NB4 (cell line): ENCODE measurements at places on chromosomes 12 and 14.

DNA sequence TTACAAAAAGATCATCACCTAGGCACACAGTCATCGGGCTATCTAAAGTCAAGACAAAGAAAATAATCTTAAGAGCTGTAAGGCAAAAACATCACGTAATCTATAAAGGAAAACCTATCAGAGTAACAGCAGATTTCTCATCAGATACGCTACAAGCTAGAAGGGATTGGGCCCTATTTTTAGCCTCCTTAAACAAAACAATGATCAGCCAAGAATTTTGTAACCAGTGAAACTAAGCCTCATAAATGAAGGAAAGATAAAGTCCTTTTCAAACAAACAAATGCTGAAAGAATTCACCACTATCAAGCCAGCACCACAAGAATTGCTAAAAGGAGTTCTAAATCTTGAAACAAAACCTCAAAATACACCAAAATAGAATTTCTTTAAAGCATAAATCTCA lies 191.6 kb upstream of the BMP4 start:
- no peak for DNase-seq

GRCh38 chr12:49131051-49131893 lies at the start of gene TUBA1B:
TUBA1B (minus strand) TSS chr12:49131395; CDS start chr12:49131300, 95 bp downstream.
- DNase-seq, result peak; percentile 96

DNA sequence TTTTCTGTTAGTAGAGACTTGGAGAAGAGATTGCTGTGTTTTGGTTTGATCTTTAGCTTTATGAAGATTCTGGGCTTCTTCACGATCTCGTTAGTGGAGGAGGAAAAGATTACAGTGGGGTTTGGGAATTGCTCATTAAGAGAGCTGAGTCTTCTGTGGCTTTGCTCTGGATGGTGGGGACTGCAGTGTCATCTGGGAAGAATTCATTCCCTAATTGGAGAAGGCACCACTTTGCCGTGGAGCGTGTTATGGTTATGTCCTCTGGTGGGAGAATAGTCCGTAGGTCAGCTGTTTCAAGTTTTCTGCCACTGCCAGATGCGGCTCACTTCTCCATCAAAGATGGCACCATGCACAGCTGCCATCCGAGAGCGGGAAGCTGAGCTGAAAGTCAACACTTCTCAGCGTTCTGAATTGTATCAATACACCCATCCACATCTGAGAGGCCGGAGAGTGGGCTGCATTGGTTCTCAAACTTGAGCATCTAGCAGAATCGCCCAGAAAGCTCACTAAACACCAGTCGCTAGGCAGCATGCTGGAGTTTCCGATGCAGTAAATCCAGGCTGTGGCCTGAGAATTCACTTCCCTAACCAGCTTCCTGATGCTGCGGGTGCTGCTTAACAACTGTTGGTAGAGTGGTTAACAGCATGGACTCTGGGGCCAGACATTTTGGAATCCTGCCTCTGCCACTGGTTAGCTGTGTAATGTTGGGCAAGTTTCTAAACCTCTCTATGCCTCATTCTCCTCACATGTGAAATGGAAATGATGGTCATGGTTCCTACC lies 117.8 kb downstream of the PLXNC1 start:
- peak; percentile 23 for DNase-seq

- DNase-seq, result no peak
Observed at GRCh38 chr12:30047516-30048254, 263.9 kb upstream of the TMTC1 start.

DNA sequence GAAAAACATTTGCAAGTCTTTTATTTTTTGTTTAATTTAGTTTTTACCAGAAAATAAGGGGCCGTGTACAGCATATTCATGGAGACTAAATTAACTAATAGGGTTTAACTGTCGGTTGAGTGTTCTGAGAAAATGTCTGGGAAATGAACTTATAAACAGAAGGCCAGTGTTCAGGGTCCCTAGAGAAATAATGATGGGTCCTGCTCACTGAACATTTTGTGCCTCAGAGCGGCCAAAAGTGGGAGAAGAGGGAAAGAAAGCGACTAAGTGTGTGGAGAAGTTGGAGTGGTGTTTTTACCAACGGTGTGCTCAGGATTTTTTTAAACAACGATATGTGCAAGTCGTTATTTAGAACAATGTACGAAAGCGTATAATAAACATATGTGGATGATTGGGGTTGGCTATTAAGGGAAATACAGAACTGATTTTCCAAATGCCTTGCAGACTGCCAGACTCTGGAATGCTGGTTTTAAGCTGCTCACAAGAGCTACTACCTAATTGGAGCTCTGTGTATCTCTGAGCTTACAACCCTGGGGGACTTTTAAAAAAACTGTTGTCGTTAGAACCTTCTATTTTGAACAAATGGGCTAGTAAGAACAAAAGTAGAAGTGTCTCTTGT lies 166.7 kb downstream of the SLC38A4 start:
- DNase-seq, result no peak

DNA sequence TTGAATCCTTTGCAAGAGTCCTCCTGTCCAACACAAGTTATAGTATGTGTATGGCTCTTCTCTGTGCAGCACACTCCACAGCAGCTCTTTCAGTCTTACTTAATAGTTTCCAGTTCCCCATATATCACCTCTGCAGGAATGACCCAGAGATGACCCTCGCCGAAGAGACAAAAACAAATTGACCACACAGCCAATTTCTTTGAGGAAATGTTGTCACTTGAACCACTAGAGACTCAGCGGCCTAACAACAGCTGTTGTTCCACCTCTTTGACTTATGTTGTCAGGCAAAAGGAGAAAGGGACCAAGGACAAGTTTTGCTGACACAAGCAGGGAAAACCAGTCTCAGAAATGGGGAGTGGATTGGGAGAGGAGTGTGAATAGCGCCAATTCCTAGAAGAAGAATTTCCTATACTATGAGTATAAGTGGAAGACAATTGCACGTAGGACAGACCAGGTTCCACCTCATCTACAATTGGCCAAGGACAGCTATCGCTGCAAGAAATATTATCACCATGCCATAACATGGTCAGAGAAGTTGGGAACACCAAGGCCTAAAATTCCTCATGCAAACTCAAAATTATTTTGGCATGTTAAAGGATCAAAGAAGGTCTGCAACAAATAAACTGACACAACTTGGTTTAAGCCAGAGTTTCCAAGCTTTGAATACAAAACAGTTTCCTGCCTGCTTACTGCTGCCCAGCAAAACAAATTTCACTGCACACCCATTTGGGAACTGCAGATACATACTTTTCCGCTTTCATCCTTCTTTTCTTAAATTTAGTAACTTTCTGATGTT lies 41.7 kb upstream of the ITPR2 start:
- peak; percentile 95 for DNase-seq

DNA sequence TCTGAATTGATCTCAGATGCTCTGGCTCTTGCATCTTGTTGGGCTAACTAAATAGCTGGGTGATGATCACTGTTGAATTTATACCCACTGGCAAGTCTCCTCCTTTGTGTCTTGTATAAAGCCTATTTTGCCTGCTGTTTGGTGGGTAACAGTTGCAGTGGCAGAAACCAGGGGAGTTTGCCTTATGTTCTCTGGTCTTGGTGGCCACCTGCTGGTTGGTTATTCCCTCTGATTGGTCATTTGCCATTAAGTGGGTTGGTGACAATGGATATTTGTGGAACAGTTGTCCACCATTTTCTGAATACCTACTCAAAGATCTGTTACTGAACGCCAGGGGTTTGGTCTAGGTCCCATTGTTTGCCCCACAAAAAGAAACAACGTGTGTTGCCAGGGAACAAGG lies 52.1 kb downstream of the AVPR1A start:
- DNase-seq, result peak; percentile 5

DNA sequence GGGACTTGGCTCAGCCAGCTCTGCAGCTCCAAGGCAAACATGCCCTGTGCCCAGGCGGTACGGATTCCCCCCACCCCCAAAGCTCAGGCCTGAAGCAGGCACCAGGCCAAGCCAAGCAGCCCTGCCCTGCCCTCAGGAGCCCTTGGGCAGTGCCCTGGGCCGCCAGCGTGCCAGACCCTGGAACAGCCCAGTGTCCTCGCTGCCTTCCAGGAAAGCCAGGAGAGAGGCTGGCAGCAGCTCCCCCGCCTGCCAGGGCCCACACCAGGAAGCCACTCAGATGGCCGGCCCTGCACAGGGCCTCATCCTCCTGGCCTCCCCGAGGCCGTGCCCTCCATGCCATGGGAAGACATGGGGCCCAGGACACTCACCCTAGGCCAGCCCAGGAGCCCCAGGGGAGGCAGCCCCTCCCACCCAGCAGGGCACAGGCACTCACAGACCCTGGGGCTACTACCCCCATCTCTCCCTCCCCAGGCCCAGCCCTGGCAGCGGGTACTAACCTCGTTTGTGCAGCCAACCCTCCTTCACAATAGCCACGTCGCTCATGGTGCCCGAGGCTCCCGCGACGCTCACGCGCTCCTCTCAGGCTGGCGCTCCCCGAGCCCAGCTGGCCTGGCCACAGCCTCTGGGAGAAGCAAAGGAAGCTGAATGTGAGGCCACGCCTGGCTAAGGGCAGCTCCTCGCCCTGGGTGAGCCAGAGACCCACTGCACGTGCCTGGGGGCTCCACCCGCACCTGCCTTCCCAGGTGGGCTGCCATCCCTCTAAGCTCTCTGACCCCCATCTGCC lies 3.3 kb downstream of the AKT1 start:
- DNase-seq, result no peak

DNA sequence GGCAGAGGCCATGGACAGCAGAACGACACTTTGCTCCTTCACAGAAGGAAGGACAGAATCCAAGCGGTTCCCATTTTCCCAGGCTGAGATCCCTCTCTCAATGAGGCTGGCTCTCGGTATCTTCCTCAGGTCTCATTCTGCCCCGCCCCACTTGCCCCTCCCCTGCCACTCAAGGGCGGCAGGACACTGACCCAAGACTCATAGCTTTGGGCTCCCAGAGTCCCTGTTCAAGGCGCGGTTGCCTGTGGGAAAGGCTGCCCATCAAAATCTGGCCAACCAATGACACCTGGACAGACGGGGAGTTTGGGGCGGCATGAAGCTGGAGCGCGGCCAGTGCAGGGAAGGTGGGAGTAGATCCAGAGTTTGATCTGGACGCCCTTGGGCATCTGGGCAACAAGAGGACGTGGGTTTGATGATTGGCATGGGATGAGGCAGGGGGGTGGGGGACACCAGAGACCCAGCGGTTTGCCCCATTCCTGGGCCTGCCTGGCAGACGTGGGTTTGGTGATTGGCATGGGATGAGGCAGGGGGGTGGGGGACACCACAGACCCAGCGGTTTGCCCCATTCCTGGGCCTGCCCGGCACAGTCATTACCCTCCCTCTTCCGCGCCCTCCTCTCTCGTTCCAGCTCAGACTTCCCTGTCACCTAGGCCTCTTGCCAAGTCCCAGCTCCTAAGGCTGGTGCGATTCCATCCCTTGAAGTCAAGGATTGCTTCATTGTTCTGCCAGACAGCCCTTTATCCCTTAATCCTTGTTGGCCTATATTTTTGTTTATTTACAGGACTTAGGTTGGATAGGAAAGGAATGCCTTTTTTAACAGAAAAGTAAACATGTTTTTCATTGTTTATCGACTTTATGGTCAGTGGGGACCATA lies 92.1 kb downstream of the NINJ2 start:
- DNase-seq, result no peak

- no peak for DNase-seq
Observed at GRCh38 chr14:77544571-77544970, 46.0 kb upstream of the ISM2 start.

DNA sequence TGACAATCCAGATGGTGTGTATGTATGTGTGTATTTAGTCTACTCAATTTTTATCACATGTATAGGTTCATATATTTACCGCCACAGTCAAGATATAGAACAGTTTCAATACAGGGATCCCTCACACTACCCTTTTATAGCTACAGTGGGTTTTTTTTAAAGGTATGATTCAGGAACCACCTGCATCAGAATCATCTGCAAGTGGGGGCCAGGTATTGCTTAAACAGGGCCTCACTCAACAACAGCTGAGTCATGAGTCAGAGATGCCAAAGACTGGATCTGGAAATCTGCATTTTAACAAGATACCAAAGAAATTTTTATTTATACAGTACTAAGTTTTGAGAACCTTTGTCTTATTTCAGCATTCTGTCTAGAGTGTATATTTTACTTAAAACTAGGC lies 117.6 kb downstream of the SLC35F4 start:
- no peak for DNase-seq

GRCh38 chr12:67477681-67478265 lies 170.8 kb upstream of the DYRK2 start:
- no peak for DNase-seq

DNA sequence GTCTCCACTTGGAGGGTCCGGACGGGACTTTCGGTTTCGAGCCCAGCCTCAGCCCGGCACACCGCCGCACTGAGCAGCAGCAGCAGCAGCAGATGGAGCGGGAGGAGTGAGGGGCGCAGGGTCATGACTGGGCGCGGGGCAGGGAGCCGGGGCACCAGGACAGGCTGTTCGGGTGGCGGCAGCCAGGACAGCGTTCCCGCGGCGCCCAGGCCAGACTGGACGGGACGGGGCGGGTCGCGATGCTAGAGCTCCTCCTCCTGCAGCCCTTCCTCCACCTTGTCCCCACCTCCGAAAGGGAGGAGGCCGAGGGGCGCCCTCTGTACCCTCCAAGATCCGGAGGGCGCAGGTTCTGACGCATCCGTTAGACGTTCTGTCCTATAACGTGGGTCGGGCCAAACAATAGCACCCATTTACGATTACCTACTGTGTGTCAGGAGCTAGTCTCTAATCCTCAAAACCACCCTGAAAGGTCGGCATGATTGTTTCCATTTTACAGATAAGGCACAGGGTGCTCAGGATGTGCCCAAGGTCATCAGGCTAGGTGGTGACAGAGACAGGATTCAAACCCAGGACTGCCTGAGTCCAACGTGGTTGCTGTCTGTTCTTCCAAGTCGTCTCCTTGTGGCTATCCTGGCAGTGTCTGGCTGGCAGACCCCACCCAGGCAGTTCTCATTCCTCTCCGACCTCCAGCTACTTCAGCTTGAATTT lies at the start of gene FKBP11:
Gene FKBP11, minus strand, starts transcription at position 189 of the 708 bp plus-strand sequence. Its CDS starts 64 bp downstream, at position 125.
- no peak for DNase-seq

DNA sequence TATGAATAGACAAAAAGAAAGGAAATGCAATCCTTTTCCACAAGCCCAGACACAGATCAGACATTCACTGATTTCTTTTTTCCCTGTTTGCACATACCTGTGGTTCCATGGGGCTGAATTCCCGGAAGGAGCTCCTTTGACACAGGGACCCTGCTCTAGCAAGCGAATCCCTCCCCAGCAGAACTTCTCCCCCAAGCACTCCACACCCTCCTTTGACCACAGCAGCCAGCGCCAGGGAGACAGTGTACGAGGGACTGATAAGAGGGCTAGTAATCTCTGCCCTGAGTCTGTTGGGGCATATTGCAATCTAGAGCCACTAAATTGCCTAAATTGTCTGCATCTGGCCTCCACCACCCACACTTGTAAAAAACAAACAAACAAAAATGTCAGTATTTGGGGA lies 83.4 kb upstream of the NTF3 start:
- DNase-seq, result no peak

DNA sequence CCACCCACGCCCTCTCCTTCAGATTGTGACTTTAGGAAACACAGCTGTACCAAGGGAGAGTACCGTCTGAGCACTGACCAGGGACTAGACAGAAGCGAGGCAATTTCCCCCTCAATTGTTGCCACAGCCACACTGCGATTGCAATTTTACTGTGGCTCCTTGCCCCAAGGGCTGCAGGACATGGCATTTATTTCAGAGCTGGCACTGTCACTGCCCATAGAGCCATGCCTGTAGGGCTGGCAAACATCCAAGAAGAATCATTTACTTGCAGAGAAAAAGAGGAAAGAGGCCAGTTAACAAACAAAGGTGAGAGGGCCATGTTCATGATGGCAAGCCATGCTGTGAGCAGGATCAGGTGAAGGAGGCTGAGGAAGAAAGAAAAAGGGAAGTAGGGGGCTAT lies 129.6 kb downstream of the EMP1 start:
- no peak for DNase-seq
